ENCODE measurements at places on chromosomes 7 and 10.
A peak's percentile ranks its signal among the peaks of the same experiment; 100 is the strongest.

DNA sequence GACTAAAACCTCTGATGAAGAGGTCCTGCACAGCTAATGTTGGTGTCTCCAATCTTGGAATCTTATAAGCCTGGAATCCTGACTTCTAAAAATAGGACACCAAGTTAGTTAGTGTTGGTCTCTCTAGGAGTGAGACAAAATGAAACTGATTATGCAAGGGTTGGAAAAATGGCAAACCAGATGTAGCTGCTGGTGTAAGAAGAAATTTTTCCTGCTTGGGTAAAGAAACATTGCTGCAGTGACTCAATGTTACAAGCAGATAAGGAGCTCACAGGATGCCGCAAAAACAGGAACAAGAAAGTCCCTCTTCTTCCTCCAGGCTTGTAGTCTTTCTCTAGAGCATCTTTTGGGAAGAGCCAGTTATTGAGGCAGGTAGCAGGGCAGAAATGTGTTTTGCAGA is 449.0 kb downstream of the ETV1 start:
- DNase-seq, result no peak

DNA sequence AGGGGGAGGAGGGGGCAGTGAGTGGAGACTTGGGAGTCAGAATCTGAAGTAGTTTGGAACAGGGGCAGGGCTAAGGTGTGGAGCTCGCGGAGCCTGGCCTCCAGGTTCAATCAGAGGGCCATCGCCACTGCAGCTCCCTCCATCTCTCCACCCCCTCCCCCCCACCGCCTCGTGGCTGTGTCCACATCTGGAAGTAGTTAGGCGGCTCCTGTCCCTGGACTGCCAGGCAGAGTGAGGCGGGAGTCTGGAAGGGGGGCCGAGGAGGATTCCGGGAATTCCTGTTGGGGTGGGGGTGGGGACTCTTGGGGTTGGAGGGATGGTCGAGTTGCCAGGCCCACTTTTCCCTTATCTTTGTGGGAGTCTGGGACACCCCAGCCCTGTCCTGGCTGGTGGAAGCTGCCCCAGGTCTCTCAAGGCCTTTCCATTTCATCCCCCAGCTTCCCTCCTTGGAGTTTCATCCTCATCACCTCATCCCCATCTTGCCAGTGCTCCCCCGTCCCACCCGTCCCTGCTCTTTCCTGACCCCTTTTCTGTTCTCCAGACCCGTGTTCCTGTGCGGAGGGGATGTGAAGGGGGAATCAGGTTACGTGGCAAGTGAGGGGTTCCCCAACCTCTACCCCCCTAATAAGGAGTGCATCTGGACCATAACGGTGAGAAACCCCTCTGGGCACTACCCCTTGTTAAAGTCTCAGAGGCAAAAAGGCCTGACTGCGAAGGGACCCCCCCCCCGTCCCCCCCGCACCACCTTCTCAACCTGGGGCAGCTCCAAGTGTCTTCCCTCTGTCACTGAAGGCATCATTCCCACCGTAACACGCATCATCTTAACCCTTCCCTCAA is 944 bp downstream of the PCOLCE start:
- DNase-seq, result peak; percentile 96

GRCh38 chr10:6463366-6463765 is 116.7 kb downstream of the PRKCQ start:
- DNase-seq, result no peak

- DNase-seq, result no peak
These were observed 123.6 kb downstream of the CXCL12 start for GRCh38 chr10:44261296-44261695.

- DNase-seq, result peak; percentile 57
These were observed 316.8 kb upstream of the NFE2L3 start for GRCh38 chr7:25835197-25835596.

- no peak for DNase-seq
These were observed 220.8 kb upstream of the RNF32 start for GRCh38 chr7:156419782-156420181.

GRCh38 chr10:25405871-25406270 is 231.1 kb downstream of the GPR158 start:
- no peak for DNase-seq

- no peak for DNase-seq
These were observed 275.0 kb upstream of the NPVF start for GRCh38 chr7:25503306-25503705.

DNA sequence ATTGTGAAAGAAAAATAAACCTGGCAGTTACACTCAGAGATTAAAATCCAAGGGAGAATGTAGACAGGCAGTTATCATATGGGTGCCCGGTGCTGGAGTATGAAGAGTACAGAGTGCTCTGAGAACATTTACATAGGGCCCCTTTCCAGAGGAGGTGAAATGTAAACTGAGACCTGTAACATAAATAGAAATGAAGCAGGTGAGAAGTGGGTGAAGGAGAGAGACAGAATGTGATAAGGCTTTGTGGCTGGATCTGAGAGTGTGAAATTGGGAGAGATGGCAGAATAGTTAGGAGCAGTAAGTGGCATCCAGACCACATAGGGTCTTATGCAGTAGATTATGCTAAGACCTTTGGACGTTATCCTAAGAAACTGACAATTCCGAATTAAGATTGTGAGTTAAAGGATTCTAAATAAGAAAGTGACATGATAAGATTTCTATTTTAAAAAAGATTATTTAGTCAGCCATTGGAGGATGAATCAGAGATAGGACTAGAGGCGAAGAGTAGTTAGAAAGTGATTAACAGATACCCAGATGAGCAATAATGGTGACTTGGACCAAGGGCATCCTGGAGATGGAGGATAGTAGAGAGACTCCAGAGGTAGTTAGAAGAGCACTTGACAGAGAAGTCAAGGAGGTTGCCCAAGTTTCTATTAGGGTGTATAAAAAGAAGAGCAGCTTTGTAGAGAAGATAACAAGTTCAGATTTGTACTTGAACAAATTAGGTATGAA is 36.7 kb downstream of the DNAH11 start:
- no peak for DNase-seq

DNA sequence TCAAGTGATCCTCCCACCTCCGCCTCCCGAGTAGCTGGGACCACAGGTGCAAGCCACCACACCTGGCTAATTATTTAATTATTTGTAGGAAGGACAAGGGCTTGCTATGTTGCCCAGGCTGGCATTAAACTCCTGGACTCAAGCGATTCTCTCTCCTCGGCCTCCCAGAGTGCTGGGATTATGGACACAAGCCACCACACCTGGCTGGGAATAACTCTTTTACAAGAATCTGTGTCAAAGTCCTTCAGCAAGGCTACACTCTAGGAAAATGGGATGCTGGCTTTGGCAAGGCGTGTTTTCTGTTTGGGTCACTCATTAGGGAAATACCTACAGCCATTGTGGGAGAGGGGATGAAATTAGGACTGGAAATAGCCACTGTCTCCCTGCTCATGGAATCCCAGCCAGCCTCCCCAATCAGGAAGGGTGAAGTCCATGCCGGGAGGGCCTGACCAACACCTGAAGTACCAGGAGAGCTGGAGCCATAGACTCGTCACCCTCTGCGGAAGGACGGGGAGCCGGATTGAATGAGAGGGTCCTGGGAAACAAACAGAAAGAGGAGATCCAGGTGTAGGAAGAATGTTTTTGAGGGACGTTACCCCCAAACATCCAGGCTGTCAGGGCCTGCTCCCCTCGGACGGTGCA is 72.2 kb upstream of the MYL10 start:
- no peak for DNase-seq
